ENCODE measurements at places on chromosomes 6 and 20.

DNA sequence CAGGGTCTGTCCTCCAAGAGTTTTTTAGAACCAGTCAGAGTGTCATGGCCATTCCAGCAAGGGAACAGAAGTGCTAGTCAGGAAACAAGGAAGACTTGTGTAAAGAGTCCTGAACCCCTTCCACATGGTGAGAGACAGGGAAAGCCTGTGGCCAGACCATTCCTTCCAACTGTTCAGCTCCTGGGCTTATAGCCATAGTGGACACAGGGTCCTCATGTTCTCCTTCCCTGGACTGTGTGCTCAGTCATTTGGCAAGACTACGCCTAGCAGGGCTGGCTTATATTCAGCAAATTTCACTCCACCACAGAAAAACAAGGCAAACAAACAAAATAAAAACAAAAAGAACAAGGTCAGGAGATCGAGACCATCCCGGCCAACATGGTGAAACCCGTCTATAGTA, 60.5 kb downstream of the NRN1 start:
- no peak for DNase-seq

DNA sequence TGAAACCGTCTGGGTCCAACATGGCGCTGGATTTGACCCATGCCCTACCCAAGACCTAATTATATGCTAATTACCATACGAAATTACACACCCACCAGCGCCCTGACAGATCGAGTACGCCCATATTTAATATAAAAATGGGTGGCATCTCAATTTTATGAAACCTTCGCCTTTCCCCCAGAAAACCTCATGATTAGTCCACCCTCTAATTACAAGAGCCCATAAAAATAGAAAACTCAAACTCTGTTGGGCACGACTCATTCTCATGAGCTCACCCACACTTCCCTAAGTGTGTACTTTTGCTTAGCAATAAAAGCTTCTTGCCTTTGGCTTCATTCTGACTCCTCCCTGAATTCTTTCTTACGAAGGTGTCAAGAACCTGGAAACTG, 136.4 kb downstream of the OR2B2 start:
- no peak for DNase-seq

DNA sequence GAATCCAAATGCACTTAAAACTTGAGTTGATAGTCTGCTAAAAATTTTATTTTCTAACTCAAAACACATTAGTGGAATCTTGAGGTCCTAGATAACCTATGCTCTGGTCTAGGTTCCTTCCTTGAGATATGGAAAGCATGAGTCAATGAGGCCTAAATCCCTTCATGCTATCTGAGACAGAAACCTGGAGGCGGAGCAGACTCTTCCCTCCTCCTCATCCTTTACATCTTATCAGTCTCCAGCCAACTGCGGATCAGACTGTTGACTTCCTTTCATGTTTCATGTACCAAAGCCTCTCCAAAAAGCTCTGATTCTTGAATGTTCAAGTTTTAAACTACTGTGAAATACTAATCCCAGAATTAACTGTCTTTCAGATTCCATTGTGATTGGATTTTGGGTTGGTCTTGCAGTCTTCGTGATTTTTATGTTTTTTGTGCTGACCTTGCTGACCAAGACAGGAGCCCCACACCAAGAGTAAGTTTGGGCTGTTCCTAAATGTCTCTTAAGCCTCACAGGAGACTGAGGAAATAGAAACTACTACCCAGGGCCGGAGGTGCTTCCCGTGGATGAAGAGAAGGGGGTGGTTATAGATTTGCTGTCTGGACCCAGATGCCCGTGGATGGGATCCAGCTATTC, 29.1 kb downstream of the MRAP2 start:
- DNase-seq, result no peak

DNA sequence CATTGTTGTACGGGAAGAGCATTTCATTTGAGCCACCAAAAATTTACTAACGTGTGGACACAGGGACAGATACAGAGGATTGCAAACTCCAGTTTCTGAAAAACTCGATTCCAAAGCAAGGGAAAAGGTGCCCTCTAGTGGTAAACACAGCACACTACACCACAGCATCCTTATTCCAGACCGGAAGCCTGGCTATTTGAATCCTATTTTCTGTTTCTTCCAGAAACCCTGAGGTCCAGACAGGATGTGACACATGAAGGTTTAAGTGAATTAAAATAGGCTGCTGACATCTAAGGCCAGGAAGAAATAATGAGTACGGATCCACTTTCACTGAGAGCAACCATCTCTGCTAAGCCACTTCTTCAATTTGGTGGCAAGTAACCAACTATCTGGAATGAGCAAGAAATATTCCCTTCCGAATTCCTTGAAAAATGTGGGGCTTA, 31.8 kb upstream of the GMPR start:
- peak; percentile 55 for DNase-seq

GRCh38 chr20:46984405-46984804, 89.8 kb downstream of the EYA2 start:
- DNase-seq, result no peak

GRCh38 chr6:44675449-44675848, 287.9 kb downstream of the CDC5L start:
- no peak for DNase-seq

DNA sequence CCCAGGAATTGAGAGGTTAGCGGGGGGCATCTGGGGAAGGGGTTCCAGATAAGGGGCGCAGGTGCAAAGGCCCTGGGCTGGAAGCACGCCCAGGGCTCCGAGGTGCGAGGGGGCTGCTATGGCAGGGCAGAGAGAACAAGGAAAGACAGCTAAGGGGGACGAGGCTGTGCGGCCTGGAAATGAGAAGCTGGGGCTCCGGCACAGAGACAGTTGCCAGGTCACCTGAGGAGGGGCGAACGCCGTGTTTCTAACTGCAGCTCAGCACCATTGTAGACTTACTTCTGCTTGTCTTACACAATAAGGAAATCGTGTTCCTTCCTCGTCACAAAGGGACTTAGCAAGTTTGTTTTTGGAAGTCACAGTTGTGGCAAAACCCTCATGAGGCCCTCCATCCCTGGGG, 68.9 kb upstream of the TBXT start:
- DNase-seq, result no peak

DNA sequence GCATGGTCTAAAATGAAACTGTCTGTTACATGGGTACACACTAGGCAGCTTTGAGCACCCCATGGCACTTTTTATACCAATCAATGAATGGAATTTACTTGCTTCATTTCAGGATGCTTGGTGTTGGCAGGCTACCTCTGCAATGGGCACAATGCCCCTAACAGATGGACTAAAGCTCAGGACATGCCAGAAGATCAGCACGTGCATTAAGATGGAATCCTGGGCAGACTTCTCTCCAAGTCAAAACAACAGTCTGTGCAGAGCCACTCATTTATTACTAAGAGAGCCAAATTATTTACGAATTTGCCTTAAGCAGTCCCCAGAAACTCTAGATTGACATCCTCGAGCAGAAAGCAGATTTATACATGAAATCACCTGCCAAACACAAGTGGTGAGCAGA, 55.8 kb upstream of the SCML4 start:
- DNase-seq, result no peak

- DNase-seq, result no peak
Observed at GRCh38 chr20:47244451-47244850, 112.0 kb downstream of the ZMYND8 start.

DNA sequence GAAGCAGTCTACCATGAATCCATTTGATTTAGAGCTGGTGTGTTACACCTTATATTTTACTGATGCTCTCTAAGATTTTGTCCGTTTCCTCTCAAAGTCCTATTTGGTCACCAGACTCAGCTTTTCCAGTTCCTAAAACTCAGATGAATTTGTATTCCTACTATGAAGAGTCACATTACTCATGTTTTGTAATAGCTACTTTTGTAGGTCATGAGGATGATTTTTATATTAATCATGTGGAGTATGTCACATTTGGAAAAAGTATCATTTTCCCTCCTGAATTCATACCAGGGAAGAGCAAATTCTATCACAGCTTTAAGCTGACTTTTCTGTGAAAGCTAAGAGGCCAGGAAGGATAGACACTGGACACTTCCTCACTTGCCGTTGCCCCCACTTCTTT, 140.6 kb upstream of the SCGN start:
- no peak for DNase-seq

GRCh38 chr6:170042123-170042522, 248.8 kb downstream of the DLL1 start:
- DNase-seq, result no peak

GRCh38 chr6:133092771-133093170, 148.4 kb upstream of the EYA4 start:
- no peak for DNase-seq

DNA sequence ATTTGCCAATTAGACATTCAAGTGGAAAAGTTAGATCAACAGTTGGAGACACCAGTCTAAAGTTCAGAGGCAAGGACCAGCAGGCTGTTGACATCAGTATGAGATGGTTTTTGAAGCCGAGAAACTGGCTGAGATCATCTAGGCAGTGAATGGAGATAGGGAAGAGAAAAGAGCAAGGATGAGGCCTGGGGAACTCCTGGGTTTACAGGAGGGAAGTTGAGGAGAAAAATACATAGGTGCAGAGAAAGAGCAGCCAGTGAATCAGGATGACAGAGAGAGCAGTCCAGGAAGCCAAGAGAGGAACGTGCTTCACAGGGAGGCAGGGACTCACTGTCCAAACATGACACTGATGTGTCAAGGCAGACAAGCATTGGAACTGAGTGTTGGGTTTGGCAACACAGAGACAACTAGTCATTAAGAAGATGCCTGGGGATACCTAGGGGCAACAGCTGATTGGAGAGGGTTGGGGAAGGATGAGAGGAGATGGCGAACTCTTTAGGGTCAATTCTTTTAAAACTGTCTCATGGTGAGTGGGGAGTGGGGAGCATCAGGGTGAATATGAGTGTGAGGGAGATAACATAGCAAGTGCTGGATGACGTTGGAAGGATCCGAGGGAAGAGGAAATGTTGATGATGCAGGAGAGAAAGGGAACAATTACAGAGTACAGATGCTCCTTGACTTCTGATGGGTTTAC, 13.2 kb upstream of the SALL4 start:
- DNase-seq, result no peak

DNA sequence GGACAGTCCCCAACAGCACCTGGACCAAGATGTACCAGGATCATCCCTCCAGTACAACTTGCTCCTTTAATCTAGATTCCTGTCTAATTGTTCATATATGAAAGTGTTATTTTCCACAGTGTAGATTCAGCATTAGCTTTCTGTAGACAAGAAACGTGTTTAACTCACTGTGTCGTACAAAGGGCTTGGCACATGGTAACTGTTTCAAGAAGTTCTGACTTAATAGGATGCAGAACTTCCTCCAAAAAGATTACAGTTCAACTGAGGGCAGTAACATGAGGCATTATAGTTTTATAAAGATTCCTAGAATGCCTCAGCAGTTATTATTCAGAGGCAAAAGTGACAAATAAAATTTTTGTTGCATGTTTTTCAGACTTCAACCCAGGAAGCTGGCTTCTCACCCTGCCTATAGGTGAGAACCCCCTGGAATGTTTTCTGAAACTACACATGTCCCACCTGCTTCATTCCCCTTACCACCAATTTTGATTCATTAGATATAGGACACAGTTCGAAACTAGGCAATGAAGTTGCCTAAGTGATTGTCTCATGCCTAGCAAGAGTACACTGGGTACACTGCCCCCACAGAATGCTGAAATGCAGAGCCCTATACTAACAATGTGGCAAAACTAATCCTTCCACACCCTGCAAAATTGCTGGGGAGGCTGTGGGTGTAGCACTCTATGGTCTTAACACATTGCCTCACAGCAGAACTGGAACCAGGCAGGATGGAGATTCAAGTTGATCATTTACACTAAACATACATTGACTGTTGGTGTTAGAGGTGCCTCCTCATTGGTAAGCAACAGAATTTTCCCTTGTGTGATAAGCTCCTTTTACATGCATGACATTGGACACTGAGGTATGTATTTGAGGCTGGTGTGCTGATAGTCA, 22.6 kb upstream of the SH3BGRL2 start:
- DNase-seq, result no peak

GRCh38 chr6:25034431-25034921, 98.7 kb upstream of the RIPOR2 start:
- DNase-seq, result no peak

- no peak for DNase-seq
Observed at GRCh38 chr20:20752712-20753111, 40.3 kb upstream of the RALGAPA2 start.

GRCh38 chr6:127690092-127690491, 113.1 kb downstream of the C6orf58 start:
- no peak for DNase-seq

DNA sequence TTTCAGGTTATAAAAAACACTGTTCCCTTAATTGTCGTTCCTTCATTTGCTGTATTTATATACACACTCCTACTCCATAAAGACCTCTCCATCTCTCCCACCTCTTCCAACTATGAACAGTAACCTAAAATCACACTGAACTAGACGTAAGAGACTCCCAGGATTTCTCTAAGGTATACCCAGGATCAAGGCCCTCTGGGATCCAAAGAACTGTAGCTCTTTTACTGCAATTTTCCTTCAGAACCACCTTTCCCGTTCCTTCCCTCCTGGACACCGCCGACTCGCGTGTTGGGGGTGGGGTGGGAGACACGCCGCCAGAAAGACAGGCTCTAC, 680 bp downstream of the LATS1 start:
- DNase-seq, result no peak

- DNase-seq, result no peak
Observed at GRCh38 chr6:87174078-87174579, 18.8 kb downstream of the ZNF292 start.

- DNase-seq, result no peak
Observed at GRCh38 chr20:23668477-23668951, 20.3 kb downstream of the CST4 start.

DNA sequence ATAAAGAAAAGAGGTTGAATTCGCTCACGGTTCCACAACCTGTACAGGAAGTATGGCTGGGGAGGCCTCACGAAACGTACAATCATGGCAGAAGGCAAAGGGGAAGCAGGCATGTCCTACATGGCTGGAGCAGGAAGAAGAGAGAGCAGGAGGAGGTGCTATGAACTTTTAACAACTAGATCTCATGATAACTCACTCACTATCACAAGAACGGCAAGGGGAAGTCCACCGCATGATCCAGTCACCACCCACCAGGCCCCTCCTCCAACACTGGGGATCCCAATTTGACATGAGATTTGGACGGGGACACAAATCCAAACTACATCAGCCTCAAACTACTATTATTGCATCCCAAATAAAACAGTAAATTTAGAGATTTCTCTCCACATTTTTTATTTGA, 53.6 kb upstream of the CST7 start:
- no peak for DNase-seq

- DNase-seq, result no peak
Observed at GRCh38 chr6:10862361-10862760, 19.5 kb downstream of the GCM2 start.

DNA sequence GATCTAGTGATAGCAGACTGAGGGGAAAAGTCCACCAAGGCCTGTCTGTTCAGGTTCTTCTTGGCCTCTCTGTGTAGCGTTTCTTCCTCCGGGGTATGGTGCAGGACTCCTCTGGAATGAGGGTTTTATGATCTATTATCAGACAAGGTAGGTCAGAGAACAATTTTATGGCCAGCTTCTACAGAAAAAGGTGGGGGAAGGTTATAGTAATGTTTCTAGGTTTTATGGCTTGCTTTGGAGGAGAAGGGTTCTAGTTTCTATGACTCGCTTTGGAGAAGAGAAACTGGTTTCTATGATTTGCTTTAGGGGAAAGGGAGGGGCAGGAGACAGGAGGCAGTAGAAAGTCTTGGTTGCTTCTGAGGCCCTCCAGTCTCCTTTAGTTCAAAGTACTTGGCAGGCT, 144.8 kb upstream of the LAMA2 start:
- DNase-seq, result no peak

GRCh38 chr20:62900692-62901584, 25.4 kb downstream of the DIDO1 start:
- no peak for DNase-seq

- no peak for DNase-seq
Observed at GRCh38 chr6:30687659-30688431, 1.4 kb upstream of the PPP1R18 start.

GRCh38 chr6:11008821-11009220, 35.3 kb downstream of the ELOVL2 start:
- DNase-seq, result no peak
